ENCODE measurements at places on chromosomes 13 and 19.

DNA sequence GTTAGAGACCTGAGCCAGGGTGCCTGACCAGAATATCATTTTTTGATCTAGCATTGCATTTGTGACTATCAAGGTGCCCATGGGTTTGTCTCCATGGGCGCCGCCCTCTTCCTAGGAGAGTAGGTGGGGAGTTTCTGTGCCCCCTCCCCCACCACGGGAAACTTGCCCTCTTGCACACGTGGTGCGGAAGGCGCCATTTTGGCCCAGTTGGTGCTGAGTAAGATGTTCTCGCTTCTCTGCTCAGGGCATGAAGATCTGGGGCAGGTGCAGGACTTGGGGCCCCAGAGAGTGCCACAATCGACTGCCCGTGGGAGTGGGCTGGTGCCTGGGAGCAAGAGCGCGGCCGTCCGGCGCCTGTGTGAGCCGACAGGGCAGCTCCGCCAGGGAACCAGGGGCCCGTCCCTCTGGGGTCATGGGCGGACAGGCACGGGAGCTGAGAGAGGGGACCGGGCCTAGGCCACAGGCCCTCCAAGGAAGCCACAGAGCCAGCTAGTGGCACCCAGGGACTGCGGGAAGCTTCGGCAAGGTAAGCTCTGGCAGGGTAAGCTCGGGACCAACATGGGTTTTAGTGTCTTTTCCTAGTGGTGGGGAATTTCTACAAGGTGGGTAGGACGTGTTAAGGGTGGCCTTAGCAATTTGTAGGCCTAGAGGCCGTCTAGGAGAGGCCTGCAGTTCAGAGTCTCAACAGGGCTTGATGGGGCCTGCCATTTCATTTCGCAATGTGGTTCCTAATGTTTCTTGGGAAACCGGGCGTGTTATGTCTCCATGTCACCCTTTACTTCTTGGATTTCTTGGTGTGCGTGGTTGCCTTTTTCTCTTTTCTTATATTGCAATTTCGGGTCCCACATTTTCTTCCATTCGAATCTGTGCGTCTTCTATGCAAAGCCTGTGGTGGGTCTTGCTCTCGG is 14.5 kb downstream of the SACS start:
- no peak for DNase-seq

DNA sequence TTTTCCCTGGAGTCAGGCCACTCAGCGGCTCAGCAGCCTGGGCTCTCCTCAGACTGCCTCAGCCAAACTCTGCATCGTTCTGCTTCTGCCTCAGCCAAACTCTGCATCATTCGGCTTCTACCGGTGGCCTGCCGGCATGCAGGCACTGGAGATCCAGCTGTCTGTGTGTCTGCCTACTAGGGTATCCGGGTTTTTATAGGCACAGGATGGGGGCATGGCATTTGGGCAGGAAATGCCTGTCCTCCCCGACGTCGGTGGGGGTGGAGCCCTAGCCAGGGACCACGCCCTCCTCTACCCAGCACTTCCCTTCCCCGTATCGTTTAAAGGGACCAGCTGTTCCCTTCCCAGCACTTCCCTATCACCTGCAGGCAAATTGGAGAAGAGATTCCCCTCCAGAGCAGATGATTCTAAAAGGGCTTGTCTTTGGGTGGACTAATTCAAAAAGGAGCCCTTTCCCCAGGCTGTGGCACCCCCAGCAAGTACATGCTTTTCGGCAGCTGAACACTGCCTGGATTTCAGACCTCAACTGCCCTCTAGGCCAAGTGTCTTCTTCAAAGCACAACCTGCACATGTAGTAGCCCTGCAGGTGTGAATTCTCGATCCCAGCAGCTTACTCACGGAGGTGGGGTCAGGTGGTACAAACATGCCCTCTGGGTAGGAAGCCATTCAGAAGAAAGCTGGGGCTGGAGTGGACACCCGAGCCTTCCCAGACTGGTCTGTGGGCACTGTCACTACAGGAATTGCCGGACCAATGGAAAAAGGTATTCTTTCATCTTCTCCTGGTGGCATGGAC is 25.4 kb upstream of the GPR12 start:
- peak; percentile 37 for DNase-seq

GRCh38 chr19:42132851-42133528 is 744 bp upstream of the POU2F2 start:
- DNase-seq: peak; percentile 69

DNA sequence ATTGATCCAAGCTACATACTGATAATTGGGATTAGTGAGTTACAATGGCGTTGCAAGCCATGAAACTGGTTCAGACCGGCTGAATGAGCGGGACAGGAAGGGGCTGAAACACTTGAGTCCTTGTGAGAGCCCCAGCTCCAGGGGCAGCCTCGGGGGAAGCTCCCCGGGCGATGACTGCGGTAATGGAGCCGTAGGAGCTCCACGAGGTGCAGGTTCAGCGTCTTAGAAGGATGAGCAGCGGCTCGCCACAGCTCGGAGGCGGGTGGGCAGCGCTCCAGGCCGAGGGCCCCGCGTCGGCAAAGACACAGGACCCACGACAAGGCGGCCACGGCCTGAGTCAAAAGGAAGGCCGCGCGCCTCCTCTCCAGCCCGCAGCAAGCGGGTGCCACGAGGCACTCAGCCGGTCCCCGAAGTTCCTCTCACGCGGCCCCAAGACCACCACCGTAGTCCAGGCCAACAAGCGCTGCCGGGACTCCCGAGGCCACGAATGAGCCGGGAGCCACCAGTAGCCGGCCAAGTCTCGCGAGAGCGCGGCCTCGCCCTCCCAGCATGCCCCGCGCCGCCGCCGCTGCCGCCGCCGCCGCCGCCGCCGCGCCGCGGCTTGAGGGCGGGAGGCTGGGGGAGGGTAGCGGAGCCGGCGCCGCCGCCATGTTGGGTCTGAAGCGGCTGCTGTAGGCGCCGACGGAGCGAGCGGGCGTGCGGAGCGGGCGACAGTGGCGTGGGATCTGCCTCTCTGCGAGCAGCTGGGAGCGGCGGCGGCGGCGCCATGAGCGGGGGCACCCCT is at the start of gene LSM14A:
LSM14A (plus strand) TSS at position 628 of the 784 bp plus-strand sequence; CDS start at position 767, 139 bp downstream.
- DNase-seq: peak; percentile 88

GRCh38 chr19:46206176-46206575 is 23.4 kb upstream of the IGFL1 start:
- no peak for DNase-seq

DNA sequence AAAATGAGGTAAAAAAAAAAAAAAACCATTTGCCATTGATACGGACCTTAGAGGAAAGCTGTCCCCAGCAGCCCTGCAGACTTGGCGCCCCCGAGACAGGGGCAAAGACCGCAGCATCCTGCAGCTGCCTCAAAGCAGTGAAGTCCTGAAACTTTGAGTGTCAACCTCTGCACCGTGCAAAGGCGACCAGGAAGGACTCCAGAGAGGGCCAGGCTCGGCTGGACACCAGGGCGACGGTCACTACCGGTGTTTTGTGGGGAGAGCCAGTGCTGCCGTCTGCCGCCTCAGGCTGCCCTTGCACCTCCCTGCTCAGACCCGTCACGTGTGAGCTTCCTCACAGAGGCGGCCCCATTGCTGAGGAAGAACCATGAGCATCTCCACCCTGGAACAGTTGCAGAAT is 146.7 kb upstream of the SPACA7 start:
- DNase-seq: no peak

GRCh38 chr19:48596679-48597465 is 9.7 kb upstream of the SPACA4 start:
- DNase-seq: peak; percentile 50

- no peak for DNase-seq
These were observed 1.1 kb downstream of the GJA3 start for GRCh38 chr13:20159646-20160305.

GRCh38 chr19:16091546-16092475 is 15.5 kb downstream of the TPM4 start:
- no peak for DNase-seq

GRCh38 chr13:77896977-77897376 is 21.7 kb downstream of the EDNRB start:
- no peak for DNase-seq

DNA sequence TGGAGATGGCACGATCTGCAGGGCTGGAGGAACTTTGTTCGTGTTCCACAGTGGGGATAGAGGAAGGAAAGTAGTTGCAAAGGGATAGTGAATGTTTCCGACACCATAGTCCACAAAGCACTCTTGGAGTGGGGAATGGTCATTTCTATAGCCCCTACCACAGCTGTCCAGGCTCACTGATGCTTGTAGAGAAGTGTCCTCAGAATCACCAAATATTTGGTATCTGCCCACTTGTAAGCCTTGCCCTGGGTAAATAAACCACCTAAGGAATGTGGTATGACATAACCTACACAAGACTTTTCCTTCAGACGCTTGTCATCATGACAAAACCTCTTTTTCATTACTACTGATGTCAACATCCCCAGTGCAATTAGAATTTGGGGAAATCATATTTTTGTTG is 686.5 kb upstream of the ARGLU1 start:
- no peak for DNase-seq

DNA sequence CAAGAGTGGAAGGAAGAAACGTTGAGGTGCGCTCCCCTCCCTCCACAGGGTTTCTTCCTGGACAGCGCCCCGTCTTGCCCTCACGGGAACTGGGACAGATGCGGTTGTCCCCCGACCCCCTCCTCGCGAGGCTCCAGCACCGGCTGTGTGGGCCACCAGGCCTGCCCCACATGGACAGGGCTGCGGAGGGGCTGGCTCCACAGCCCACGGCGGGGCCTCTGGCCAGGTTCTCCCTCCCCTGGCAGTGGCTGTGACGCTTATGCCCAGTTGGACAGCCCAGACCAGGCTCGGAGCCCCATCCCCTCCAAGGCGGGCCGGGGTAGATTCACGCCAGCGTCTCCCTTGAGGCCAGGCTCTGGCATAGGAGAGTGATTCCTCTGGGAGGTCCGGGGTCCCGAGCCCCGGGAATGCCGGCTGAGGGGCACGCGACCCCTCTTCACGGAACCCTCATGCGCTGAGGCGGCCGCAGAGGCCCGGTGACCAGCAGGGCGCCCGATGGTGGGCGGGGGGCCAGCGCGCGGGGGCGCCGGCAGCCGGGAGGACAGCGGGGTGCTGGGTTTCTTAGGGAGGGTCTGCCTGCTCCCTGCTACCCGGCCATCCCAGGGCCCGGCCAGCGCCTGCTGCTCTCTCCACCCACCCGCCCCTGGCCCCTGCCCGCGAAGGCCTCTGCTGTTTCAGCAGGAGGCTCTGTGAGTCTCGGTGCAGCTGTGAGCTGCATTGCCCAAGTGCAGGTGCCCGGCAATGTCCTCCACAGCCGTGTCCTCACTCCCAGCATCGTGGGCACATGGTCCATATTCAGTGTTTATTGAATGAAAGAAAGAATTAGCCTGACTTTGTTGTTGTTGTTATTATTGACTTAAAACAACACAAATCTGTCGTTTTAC is 20.3 kb upstream of the GAS6 start:
- DNase-seq: no peak

DNA sequence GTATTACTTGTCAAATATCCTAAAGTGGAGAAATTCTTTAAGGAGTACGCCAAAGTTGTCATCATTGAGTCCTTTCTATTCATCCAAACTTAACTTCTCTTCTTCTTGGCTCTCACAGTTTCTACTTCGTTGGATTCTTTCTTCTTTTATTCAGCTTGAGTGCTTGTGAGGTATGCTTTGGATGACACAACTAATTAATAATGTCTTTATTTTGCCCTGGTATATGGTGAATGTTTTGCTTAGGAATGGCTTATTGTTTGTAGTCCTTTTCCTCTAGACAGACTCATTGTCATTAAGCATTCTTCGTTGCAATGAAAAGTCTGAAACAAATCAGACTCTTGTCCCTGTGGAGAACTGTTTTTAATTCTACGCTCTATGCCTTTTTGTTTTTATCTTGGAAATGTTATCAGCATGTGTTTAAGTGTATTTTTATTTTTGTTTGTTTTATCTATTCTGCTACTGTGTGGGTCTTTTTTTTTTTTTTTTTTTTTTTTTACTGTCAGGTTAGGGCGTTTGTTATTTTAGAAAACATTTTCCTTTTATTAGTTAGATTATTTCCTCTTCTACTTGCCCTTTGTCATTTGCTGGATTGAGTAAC is 471.5 kb downstream of the GPC6 start:
- DNase-seq: no peak

GRCh38 chr13:34990399-34991214 is 48.5 kb downstream of the NBEA start:
- DNase-seq: no peak

DNA sequence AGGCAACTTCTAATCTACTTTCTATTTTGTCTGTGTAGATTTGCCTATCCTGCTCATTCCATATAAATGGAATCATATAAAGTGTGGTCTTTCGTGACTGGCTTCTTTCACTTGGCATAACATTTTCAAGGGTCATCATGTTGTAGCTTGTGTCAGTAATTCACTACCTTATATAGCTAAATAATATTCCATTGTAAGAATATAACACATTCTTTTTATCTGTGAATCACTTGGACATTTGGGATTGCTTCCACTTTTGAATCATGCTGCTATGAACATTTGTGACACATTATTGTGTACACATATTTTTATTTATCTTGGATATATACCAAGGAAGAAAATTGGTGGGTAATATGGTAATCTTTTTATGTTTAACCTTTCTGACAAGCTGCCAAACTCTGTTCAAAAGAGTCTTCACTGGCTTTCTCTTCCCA is 89.0 kb upstream of the CSNK1A1L start:
- DNase-seq: no peak

GRCh38 chr19:37932985-37933936 is 26.3 kb downstream of the SIPA1L3 start:
- peak; percentile 61 for DNase-seq

GRCh38 chr13:30697996-30698401 is 37.3 kb upstream of the ALOX5AP start:
- no peak for DNase-seq

DNA sequence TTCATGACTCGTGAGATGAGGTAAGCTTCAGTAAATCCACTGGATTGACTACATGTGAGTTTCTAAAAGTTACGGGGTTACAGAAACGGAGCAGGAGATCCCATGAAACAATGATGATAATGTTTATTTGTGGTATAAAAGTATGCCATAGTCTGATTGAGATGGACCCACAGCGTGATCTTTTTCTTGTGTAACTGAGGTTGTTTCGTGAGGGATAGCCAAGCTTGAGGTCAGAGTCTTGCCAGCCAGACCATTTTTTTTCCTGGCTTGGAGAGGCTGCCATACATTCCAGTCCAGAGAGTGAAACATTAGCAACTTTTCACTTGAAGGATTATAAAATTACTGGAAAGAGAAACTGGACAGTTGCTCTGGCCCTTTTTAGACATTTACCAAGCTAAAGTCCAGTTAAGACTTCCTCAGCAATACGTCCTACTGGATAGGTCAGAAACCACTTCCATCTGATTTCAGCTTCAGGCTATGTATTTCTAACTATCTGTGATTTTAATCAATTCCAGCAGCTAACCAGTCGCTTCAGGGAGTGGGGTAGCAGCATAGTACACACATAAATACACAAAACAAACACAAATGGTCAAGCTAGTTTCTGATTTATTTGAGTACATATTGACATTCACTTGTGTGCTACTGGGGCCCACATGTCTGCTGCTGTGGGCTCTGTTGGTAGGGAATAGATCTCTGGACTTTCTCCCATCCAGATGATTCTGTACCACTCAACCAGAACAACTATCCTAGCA is 194.6 kb downstream of the POSTN start:
- no peak for DNase-seq

GRCh38 chr13:34808649-34809048 is 133.4 kb upstream of the NBEA start:
- no peak for DNase-seq

Measured in pancreas (tissue), 10 donors.